Activated naive CD8-positive, alpha-beta T cell treated with anti-CD3 and anti-CD28 coated beads, Interleukin-2, amount 10 ng/mL, durations not matched to agents 7 days and 5 days (primary cell): ENCODE measurements at places on chromosomes 12 and 14.

DNA sequence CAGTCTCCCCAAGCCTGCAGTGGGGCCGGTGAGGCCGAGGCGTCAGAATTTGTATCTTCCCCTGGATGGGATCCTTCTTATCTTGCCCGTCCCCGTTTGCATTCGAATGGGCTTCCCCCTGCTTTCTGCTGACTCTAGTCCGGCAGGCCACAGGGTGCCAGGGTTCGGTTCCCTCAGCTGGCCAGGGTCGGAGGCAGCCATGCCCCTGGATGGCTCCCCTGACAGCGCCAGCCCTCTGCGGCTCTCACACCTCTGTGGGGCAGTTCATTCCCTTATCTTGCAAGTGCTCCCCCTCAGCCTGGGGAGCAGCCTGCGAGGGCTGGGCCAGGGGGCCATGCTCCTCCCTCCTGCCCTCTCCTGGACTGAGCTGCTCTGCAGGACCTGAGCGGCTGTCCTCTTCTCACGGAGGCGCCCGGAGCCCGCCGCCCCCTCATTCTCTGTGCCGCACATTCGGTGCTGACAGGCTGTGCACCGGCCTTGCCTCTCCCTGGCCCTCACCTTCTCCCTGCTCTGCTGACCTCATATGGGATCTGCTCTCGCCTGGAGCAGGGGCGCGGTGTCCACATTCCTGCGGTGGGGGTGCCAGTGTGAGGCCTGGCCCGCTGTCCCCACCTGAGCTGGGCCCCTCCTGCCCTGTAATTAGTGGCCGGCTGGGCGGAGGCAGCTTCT is 32.8 kb downstream of the KIF26A start:
- H3K36me3 ChIP-seq: no peaks in the 10 kb centered on the region
- H3K4me1 ChIP-seq: no peaks in the 10 kb centered on the region
- no peak overlapping the region for H3K4me3 ChIP-seq
- H3K27ac ChIP-seq: no peak overlapping the region
- no peak for DNase-seq

GRCh38 chr14:63245893-63246292 is 41.6 kb downstream of the RHOJ start:
- peaks cover 12% of the 10 kb centered on the region for H3K27me3 ChIP-seq
- no peak overlapping the region for H3K27ac ChIP-seq
- H3K4me1 ChIP-seq: no peaks in the 10 kb centered on the region
- no peak for DNase-seq

GRCh38 chr12:109264095-109264942 is 44.8 kb downstream of the FOXN4 start:
- no peaks in the 10 kb centered on the region for H3K4me1 ChIP-seq
- H3K27me3 ChIP-seq: no peaks in the 10 kb centered on the region
- H3K27ac ChIP-seq: no peak overlapping the region
- no peak overlapping the region for H3K4me3 ChIP-seq
- peaks cover 5% of the 10 kb centered on the region for H3K36me3 ChIP-seq
- DNase-seq: peak; percentile 50

DNA sequence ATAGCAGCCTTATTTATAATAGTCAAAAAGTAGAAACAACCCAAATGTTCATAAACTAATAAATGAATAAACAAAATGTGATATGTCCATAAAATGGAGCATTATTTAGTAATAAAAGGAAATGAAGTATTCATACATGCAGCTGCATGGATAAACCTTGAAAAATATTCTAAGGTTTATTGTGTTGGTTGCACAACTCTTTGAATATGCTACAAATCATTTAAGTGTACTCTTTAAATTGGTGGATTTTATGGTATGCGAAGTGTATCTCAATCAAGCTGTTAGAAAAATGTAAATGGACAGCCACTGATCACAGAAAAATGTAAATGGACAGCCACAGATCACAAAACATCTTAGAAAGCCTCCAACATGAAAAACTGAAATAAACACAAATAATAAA is 73.2 kb upstream of the SLC38A4 start:
- peaks cover 2% of the 10 kb centered on the region for H3K36me3 ChIP-seq
- no peak for DNase-seq
- H3K27me3 ChIP-seq: peaks cover 2% of the 10 kb centered on the region
- H3K4me1 ChIP-seq: peaks cover 14% of the 10 kb centered on the region

GRCh38 chr14:81454572-81455218 is 54.6 kb upstream of the STON2 start:
- peaks cover 10% of the 10 kb centered on the region for H3K4me1 ChIP-seq
- no peaks in the 10 kb centered on the region for H3K36me3 ChIP-seq
- DNase-seq: no peak
